Left kidney (tissue), 8 donors: ENCODE measurements at places on chromosomes 2 and 18.
A peak's percentile ranks its signal among the peaks of the same experiment; 100 is the strongest.

- no peak for DNase-seq
Measured at GRCh38 chr2:225355788-225356187, 43.7 kb upstream of the NYAP2 start.

DNA sequence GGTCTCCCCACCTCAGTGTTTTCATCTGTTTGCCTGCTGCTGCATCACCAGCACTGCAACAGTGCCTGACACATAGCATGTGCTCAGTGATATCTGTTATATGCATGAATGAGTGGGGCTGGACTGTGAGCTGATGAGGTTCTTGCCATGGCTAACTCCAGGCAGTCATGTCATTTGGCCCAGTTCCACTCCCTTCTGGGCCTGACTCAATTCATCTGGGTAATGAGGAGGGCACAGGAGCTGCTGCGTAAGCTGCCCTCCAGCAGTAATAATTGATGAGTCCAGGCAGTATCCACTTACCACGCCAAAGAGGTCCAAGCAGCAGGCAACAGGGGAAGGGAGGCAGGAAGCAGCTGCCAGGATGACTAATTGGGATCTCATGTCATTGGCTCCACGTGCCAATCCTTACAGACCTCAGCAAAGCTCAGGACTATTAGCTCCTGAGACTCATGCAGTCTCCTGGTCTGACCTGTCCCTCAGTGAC is 34.1 kb upstream of the MAT2A start:
- no peak for DNase-seq

DNA sequence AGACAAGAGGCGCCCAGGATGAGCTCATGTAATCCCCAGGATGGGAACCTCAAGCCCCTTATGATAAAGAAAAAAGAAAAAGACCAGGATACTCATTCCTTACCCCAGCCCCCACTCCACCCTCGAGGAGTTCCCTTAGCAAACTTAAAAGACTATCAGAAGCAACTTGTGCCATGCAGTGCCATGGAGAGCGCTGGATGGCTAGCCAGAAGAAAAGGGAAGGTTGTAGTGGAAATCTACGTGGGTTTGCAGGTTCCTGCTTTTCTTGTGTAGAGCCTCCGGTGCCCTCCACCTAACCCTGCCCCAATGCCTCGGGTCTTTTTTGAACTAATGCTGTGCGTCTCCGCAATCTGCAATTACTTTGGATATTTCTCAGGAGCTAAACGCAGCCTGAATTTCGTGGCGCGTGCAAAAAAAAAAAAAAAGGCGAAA is 16.2 kb upstream of the BCL11A start:
- no peak for DNase-seq

DNA sequence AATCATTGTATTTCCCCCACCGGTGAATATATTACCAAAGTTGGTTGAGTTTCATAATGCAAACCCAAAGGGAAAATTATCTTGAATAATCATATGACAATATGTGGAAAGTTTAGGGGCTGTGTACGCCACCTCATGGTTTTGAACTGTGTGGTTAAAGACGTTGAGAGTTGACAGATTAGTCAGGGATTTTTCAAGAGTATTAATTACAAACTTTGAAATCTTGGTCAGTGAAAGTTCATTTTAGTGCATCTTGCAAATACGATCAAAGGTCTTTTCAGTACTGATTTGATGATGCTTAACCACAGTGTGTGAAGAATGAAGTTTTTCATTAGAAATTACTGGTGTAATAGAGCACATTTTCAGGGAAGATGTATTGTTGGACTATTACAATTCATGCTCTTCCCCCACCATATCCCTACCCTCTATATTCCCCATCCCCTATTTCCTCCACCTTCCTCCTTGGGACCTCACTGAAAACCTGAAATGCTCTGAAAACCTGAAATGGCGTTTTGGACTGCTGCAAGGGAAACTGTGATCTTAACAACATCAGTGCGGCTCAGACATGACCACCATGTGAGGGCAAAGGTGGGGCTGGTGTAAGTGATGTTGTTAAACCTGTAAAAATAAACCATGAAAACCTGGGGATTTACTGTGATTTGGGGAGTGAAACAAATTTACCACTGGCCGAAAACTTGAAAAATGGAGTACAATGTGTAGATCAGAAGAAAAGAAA is 4.5 kb upstream of the BCL2L11 start:
- no peak for DNase-seq

DNA sequence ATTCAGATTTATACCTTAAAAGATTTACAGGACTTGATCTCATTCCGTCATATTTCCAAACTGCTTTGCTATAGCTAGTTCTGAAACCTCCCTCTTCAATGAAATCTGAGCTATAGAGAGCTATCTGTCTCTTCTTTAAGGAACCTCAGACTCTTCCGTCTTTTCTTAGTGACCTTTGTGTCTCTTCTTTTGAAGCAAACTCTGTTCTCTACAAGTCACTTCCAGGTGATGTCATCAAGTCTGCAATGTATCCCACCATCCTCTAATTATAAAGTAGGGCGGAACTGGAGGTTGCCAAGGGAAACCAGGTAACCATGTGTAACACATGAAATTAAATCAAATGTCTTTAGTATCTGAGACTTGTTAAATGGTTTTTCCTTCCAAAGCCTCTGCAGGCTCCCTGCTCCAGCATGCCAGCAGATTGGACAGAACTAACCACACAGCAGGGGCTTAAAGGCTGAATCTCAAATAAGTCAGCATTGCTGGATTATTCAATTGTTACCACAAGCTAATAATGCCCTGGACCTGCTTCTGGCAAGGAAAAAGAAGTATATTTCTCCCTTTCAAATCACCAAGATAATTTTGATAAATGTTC is 41.2 kb upstream of the PEX13 start:
- no peak for DNase-seq

- no peak for DNase-seq
Measured at GRCh38 chr2:39135690-39136259, 14.9 kb upstream of the SOS1 start.

GRCh38 chr18:69586537-69586936 is 185.8 kb downstream of the DOK6 start:
- no peak for DNase-seq

GRCh38 chr2:141455211-141455826 is 675.5 kb downstream of the LRP1B start:
- peak; percentile 18 for DNase-seq

- DNase-seq, result no peak
Measured at GRCh38 chr2:120020554-120020953, 7.7 kb downstream of the EPB41L5 start.

DNA sequence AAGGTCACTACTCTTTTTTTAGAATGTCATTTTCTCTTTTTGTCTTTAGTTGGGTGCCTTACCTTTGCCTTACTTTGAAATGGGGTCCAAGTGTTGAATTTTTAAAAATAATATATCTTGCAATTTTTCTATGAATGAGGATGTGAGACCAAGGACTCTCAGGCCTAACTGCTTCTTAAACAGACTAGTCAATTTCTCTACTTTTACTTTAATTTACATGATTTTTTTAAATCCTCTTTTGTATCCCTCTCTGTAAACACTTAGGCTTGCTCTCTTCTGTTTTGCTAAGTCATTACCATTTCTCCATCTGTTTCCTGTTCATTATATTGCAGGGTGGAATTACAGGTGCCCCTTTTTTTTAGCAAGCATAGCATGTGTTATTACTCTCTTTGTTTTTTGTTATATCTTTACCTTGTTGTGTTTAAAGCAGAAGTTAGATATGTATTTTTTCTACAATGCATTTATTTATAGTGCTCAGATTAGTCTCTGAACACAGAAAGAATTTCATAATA is 261.8 kb downstream of the SPAG16 start:
- DNase-seq, result no peak

DNA sequence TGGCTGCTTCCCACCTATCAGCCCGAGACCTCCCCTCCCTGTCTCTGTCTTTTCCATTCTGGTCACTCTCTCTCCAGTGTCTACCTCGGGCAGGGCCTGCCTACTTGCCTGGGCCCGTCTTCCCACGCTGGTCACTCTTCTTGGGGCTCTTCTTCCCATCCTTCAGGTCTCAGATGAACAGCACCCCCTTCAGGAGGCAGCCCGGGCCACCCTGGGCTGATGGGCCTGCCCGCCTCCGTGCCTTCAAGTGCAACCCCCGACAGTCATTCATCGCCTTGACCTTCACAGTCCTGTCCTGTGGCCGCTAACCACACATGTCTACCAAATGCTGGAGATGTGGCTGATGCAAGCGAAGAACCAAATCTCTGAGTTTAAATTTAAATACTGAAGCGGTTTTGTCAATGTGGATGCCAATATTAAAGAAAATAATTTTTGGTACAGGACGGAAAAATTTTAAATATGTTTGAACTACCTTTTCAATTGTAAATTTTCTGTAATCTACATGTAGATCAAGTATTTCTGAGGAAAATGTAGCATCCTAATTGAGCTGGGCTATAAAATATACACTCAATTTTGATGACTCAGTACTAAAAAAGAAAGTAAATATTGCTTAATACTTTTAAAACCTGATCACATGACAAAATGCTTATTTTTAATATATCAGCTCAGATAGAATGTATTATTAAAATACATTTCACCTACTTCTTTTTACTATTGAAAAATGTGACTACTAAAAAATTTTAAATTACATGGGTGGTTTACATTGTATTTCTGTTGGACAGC is 96.4 kb downstream of the LAMA1 start:
- DNase-seq, result no peak
